ENCODE measurements at places on chromosomes 7 and 10. TPM values are rescaled to one million over a fixed set of nuclear protein-coding genes. Genes with fewer than 3 reads are reported as not detected.

Gene TMEM213
- not detected for total RNA-seq

Gene PNLIPRP1
- total RNA-seq, result not detected

Gene TNS3
- 27.5 TPM for total RNA-seq

Gene INTS15
- 6.3 TPM for total RNA-seq

Gene CHAT
- total RNA-seq, result not detected

Gene LIPN
- not detected for total RNA-seq

Gene TRIM56
- total RNA-seq, result 24.5 TPM

Gene SEMA3D
- total RNA-seq, result 2.6 TPM

Gene C10orf67
- 0.44 TPM for total RNA-seq
